LNCaP clone FGC (cell line): ENCODE measurements at places on chromosomes 1 and 21.

DNA sequence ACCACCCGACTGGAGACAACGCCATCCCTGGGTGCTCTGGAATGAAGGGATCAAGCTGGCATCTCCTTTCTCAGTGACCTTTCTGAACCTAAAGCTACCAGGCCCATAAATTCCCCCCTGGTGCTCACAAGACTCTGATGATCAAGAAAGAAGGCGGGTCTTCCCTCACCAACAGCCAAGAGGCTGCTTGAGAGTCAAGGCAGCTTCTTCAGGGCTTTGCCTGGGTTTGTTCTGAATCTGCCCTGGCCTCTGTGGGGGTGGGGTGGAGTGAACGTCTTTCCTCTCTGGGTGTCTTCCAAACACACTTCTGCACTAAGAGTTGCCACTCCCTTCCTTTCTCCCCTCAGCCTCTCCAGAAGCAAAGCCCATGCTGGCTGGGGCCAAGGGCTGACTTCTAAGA is 36.1 kb downstream of the CD247 start:
- DNase-seq = no peak

DNA sequence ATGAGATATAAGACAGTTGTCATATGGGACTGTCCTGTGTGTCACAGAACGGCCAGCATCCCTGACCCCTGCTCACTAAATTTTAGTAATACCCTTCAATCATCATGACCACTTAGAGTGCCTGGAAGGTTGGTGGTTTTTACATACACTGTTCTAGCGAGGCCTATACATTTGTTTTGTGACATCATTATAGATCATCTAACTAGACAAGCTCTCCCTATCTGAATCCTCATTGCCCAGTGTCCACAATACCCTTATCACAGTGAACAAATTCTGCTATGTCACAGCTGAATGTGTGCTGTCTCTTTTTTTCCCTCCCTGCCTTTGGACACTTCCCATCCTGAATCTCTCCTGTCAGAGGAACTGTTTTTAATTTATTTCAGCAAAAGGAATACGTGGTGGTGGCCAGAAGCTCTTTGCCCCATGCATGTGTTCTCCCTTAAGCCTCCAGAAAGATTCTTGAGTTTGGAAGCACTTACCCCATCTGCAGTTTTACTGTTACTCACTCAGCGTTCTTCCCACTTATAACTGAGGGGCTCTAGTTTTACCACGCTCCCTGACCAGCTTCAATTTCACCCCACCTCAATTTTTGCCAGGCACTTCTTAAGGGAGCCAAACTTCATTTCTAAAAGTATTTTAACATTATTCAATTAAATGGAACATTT is 70.3 kb downstream of the OLFML2B start:
- DNase-seq = no peak

DNA sequence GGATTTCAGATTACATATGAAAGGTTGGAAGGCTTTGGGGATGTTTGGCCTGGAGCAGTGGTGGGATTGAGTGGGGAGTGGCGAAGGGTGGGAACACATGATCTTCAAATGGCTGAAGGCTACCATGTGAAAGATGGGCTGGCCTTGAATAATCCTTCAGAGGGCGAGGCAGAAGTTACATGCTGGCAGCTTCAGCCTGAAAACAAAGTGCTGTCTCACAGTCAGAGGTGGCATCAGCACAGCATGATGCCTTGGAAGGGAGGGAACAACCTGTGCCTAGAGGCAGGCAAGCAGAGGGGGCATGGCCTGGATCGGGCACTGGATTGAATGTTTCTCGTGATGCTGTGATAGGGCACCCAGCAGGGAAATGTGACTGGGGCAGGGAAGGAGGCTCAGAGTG is 130.8 kb downstream of the BEND5 start:
- DNase-seq = no peak

GRCh38 chr1:81703391-81703755 is 97.4 kb upstream of the ADGRL2 start:
- no peak for DNase-seq

GRCh38 chr1:167776616-167777268 is 55.0 kb downstream of the MPZL1 start:
- no peak for DNase-seq

GRCh38 chr1:172674831-172675613 is 16.1 kb downstream of the FASLG start:
- no peak for DNase-seq

GRCh38 chr1:229758101-229759036 is 132.3 kb downstream of the URB2 start:
- no peak for DNase-seq

DNA sequence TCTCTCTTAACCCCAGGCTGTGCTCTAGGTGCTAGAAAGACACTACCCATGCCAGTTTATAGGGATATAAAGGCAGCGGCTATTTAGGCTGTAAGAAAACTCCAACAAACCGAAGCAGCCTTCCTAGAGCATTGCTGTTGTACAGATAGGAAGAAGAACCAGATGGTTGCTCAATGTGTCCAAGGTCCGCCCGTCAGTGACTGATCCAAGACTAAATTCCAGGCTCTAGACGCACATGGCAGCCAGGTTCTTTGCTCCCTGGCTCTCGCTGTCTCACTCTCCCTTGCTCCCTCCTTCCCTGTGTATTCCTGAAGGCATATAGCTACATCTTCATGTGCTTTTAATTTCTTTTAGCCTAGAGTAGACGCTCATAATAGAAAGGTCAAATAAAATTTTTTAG is 303.4 kb downstream of the KIF26B start:
- no peak for DNase-seq

DNA sequence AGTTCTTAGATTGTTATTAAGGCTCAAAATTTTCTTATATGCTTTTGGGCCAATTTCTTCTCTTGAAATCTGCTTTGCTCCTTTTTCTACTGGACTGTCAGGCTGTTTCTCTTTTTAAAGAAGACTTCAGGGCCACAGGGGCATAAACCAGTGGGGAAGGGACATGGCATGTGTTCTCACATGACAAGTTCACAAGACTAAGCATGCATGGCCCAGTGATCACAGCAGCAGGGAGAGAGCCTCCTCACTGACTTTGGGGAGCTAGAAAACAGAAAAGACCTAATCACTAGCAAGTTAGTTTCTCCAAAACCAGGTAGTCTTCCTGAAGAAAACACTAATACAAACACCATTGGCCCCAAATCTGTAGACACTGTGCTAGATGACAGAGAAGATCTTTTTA is 64.8 kb downstream of the RAB3GAP2 start:
- DNase-seq = no peak

GRCh38 chr21:42708107-42708506 is 54.7 kb downstream of the PDE9A start:
- no peak for DNase-seq

GRCh38 chr1:19688041-19688842 is 23.6 kb downstream of the HTR6 start:
- no peak for DNase-seq

GRCh38 chr1:220694866-220695382 is 4.8 kb downstream of the C1orf115 start:
- no peak for DNase-seq

GRCh38 chr1:85607126-85607920 is 26.8 kb downstream of the CCN1 start:
- DNase-seq = no peak

DNA sequence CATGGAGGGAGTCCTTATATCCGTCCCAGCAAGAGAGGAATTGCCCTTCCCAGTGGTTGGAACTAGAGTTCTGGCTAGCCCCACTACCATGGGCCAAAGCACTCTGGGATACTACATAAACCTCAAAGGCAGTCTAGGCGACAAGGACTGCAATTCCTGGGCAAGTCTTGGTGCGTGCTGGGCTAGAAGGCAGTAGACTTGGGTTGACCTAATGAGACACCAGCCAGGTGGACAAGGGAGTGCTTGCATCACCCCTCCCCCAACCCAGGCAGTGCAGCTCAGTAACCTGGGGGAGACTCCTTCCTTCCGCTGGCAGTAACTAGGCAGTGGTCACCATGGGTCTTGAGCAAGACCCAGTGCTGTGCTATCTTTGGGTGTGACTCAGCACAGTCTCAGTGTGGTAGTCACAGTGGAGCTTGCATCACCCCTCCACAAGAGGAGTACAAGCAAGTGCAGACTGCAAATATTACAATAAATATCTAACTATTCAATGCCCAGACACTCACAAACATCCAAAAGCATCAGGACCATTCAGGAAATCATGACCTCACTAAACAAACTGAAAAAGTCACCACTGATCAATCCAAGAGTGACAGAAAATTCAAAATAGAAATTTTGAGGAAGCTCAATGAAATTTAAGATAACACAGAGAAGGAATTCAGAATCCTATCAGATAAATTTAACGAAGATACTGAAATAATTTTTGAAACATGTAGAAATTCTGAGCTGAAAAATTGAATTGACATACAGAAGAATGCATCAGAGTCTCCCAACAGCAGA is 84.7 kb upstream of the LYPLAL1 start:
- no peak for DNase-seq

DNA sequence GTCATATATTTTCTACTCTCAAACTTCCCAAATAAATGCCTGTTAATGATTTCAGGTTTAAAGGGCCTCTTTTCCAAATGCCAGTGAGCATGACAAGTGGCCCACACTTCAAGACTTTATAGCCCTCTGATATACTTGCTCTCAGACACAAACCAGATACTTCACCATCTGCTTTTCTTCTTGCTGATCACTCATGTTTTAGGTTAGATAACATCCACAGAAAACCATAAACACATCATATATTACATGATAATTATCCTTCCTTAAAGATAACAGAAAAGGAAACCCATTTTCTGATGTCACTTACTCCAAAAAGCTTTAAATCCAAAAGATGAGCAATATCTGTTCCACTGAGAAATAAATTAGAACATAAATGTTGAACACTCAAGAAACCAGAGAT is 723.5 kb downstream of the LTN1 start:
- no peak for DNase-seq

GRCh38 chr1:223245983-223246382 is 102.9 kb upstream of the TLR5 start:
- DNase-seq = no peak

- no peak for DNase-seq
Observed at GRCh38 chr1:6985549-6986276, 200.5 kb downstream of the CAMTA1 start.

- no peak for DNase-seq
Observed at GRCh38 chr1:18199462-18199861, 91.9 kb downstream of the IGSF21 start.

- no peak for DNase-seq
Observed at GRCh38 chr1:226675715-226676357, 63.2 kb downstream of the ITPKB start.

DNA sequence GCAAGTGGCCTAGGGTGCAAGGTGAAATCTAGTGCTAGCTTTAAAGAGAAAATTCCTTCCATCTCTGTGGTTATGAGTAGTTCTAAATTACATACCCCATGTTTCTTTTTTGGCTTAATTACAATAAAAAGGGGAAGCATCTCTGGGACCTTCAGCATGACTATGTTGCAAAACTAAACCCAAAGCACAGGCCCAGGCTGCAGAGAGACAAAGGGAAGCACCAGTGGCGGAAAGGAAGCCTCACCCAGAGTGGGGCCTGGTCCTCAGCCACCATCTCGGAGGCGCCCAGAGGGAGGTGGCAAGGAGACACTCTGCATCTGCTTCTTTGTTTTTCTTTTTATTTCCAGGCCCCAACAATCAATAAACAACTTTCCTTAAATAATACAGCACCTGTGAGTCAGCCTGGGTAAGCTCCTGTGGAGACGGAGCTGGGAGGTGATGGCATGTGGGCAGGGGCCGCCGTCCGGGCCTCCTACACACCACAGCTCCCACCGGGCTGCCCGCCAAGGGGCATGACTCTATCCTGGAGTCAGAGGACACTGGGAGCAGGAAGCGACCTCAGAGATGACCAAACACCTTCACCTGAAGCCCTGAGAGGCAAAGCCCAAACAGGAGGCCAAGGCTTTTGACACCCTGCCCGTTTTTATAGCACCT is 21.7 kb downstream of the ITPKB start:
- DNase-seq = no peak

DNA sequence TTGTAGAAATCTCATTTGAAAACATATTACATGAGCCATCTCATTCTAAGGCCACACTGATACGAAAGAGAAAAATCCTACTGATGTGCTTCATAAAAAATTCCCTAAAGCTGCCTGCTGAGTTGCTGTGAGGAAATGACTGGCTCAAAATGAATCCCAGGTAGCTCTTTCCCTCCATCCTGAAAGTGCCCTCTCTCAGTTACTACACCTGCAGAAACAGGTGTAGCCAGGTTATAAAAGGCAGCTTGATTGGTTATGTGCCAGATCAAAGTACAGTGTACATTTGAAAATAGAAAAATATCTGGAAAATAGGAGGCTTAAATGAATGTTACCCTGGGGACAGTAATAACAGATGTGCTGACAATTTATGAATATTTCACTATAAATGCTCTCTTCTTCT is 833.4 kb upstream of the ADGRL4 start:
- DNase-seq = no peak

GRCh38 chr1:8438489-8438888 is 120.6 kb downstream of the SLC45A1 start:
- no peak for DNase-seq

DNA sequence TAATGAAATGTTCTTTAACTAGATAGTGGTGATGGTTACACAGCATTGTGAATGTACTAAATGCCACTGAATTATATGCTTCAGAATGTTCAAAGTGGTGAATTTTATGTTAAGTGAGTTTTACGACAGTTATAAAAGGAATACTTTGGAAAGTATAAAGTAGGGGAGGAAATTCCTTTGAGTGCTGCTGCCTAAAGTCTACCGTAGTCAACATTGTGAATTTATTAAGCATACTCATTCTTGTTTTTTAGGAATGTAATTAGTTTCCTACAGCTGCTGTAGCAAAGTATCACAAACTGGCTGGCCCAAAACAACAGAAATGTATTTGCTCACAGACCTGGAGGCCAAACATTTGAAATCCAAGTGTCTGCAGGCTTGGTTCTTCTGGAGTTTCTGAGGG is 73.0 kb downstream of the SWT1 start:
- no peak for DNase-seq

DNA sequence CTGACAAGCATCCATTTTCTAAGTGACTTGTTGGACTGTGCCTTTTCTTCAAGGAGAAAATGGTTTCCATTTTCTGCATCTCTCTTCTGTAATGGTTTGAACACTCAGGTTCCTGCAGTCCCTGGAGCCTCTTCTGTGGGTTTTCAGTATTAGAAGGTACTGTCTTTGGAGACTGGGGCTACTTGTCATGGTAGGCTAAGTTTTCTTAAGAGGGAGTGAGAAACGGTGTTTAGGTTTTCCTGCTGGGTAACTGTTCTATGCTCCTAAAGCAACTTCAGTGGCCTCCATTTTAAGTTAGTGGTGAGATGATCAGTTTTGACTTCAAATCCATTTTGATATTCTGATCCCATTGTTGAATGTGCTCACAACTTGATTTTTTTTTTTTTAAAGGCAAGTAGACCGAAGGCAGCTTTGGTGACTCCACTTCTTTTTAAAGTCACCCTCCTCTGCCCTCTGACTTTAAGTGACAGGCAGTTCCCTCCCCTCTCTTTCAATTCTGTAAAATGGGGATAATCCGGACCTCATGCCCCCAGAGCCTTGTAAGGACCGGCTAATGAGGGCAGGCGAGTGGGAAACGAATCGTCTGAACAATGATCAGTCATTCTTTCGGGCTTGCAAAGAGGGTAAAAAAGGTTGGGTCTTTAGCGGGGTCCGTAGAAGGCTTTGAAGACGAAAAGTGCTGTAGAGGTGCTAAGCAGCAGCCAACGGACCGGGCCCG is 1.0 kb upstream of the ARID1A start:
- no peak for DNase-seq

GRCh38 chr1:87958716-87959115 is 630.0 kb downstream of the LMO4 start:
- no peak for DNase-seq

- no peak for DNase-seq
Observed at GRCh38 chr1:107648071-107648470, 316.9 kb downstream of the VAV3 start.
